ENCODE measurements at places on chromosomes 3 and 15.
A peak's percentile ranks its signal among the peaks of the same experiment; 100 is the strongest.

DNA sequence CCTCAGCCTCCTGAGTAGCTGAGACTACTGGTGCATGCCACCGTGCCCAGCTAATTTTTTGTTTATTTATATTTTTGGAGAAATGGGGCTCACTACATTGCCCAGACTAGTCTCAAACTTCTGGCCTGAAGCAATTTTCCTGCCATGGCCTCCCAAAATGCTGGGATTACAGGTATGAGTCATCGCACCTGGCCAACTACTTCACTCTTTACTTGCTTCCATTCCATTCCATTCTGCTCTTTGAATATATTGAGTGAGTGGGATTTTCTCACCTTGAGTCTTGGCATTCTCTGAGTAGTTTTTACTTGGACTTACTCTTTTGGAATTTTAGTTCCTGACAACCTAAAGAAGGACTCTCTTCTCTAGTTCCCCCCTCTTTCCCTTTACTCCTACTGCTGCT is 93.8 kb upstream of the UNC13C start:
- no peak for DNase-seq

GRCh38 chr15:39495871-39496840 is 84.7 kb upstream of the THBS1 start:
- DNase-seq = no peak

DNA sequence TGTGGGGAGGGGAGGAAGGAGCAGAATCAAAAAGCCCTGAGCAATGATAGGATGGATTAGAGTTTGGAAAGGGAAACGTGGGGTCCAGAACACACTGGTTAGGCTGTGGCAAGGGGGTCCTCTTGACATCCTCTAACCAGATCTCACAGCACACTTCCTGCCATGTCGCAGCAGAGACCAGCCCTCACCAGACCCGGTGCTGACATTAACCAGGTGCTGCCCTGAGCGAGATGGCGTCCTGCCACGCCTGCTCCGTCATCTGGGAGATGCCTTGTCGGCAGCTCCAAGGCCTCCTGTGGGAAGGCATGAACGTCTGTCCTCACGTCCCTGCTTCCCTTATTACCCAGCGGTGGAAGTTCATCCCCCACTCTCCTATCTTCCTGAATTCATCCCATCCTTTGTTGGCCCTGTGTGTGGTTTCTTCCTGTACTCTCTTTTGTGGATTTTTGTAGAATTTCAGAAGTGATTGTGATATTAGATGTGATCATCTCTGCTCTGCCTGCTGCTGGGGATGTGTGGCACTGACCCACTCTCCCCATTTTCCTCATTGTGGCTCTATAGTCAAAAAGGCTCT is 29.4 kb upstream of the MYZAP start:
- DNase-seq = no peak

GRCh38 chr3:27360113-27361078 is 8.8 kb downstream of the NEK10 start:
- no peak for DNase-seq

- DNase-seq = no peak
Measured at GRCh38 chr3:140760324-140761075, 82.6 kb downstream of the TRIM42 start.

- no peak for DNase-seq
Measured at GRCh38 chr3:195829897-195830254, 18.1 kb upstream of the MUC4 start.

GRCh38 chr3:90092994-90093393 is 985.6 kb downstream of the EPHA3 start:
- DNase-seq = no peak

DNA sequence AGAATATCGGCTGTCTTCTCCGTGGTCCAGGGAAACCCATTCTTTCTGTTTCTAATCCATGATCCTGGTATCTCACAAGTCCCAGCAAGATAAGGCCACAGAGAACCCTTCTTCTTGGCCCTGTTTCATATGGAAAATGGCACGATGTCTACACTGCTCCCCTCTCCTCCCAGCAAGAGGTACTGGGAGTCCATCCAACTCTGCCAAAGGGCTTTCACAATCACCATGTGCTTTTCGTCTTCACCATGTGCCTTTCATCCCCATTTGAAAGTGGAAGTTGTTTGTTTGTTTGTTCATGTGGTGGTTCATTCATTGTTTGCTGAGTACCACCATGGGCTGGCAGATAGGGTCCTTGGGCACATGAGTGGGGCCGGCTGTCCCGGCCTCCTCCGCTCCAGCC is 5.5 kb downstream of the ITIH3 start:
- DNase-seq = no peak

DNA sequence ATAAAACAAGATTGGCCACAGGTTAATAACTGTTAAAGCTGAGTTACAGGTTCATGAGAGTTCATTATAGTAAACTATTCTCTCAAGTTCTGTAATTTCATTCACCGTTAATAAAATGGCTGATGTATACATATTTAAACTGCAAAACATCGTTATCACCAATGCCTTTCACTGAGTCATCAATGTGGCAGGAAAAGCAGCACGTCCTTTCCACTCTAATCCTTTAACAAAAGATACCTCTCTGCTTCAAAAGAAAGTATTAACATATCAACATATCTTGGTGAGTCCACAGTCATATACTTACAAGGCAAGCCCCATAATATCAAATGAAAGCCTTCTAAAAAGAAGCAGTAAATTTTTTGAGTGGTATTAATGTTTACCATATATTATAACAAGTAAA is 54.5 kb downstream of the UACA start:
- no peak for DNase-seq

GRCh38 chr15:41996921-41997592 is 23.8 kb downstream of the PLA2G4E start:
- DNase-seq = no peak

- no peak for DNase-seq
Measured at GRCh38 chr3:173862701-173863100, 465.2 kb downstream of the NLGN1 start.

- peak; percentile 81 for DNase-seq
Measured at GRCh38 chr15:38564557-38565286, at the start of gene RASGRP1. TSS of gene RASGRP1 (minus strand) at chr15:38564814. CDS start at chr15:38564628, 186 bp downstream.

DNA sequence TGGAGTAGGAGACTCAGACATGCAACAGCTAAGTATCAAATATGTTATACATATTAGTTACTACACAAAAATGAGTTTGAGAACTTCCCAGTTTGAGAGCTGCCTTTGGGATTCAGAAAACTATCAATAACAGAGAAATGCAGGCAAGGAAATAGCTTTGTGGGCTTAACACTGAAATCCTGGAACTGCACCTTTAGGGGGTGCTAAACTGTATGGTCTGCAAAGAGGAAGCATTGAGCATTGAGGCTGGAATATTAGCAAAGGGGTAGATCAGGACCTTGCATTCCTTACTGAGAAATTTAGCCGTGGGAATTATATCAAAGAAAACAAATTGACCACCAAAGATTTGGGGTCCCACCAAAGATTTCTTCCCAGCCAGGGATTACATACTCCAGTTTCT is 580.0 kb downstream of the ZNF385D start:
- DNase-seq = no peak

DNA sequence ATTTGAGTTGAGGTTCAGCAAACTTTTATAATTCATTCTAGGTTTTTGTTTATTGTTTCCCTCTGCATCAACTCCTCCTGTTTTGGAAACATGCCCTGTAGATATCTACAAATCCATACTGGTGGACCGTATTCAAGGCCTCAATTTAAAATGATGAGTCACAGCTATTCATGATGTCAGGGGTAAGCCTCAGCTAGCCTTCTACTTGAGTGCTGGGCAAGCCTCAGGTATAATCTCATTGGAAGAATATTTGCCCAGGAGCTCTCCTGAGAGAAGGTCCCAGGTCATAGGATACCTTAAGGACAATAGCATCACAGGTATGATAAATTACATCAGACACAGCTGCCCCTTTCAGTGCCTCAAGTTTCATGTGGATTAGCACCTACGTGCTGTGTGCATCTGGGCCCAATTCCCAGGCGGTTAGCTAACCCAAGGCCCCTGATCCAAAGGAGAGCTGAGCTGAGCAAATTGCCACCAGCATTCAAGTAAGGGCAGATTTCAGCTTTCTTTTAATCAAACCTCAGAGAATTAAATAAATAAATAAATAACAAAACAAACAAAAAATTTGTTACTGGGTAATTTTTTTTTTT is 87.5 kb downstream of the KCNMB2 start:
- no peak for DNase-seq

All from activated CD4-positive, alpha-beta T cell treated with anti-CD3 and anti-CD28 coated beads, Interleukin-2, amount 50 U/mL, for 4 hours (primary cell).